ENCODE measurements at places on chromosomes 7 and 10.
A peak's percentile ranks its signal among the peaks of the same experiment; 100 is the strongest.

DNA sequence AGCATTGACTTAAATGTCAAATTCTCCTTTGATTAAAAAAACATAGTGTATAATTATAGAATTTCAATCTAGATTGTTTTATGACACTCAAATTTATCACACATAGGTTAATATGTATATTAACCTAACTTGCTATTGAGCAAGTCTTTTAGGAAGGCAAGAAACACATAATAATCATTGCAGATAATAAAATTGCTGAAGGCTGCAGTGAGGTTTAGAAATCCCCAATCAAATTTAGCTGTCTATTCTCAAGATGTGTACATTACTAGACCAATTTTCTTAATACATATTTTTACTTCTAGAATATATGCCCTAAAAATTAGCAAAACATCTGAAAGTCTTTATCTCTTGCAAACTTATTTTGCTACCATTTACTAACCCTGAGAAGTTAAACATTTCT lies 34.9 kb upstream of the SEMA3D start:
- DNase-seq, result no peak

GRCh38 chr10:131644289-131644688 lies 256.5 kb upstream of the PPP2R2D start:
- DNase-seq, result no peak

DNA sequence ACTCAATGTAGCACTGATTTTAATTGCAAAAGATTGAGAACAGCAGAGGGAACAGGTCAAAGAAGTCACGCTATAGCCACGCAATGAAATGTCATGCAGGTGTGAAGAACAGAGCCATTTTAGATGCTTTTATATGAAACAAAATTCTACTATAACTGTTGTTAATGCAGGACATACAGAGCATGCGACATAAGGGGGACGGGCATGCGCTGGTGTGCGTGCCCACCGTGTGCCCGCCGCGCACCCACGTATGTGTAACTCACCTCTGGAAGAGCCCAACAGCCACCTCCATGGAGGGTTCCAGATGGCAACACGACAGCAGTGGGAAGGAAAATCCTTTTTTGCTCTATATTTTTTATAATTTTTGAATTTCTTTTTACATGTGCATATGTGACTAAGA lies 410.0 kb upstream of the RNF32 start:
- DNase-seq, result no peak

- no peak for DNase-seq
Observed at GRCh38 chr7:154651501-154651900, 351.4 kb downstream of the PAXIP1 start.

GRCh38 chr7:80284855-80285254 lies 150.2 kb downstream of the GNAI1 start:
- no peak for DNase-seq

DNA sequence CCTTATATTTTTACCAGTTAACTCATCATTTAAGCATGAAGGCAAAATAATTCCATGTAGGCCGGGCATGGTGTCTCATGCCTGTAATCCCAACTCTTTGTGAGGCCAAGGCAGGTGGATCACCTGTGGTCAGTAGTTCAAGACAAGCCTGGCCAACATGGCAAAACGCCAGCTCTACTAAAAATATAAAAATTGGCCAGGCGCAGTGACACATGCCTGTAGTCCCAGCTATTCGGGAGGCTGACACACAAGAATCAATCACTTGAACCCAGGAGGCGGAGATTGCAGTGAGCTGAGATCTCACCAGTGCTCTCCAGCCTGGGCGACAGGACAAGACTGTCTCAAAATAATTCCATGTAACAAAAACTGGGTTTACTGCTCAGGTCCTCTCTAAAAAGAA lies 18.3 kb downstream of the HNRNPA2B1 start:
- DNase-seq, result no peak

GRCh38 chr7:106927536-106927935 lies 62.5 kb downstream of the PIK3CG start:
- DNase-seq, result no peak

DNA sequence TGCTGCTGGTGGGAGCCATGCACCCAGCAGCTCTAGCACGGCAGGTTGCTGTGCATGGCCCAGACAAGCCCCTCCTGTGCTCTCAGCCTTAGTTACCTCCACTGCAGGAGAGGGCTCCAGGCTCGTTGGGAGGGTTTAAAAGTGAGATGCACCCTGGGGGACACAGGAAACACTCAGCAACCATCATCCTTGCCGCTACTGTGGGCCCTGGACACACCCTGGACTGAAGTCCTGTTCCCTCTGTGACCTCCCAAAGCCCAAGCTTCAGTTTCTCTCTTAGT lies 49.0 kb downstream of the FOXL3 start:
- no peak for DNase-seq

GRCh38 chr10:111114758-111115500 lies 38.1 kb downstream of the ADRA2A start:
- DNase-seq, result no peak

GRCh38 chr10:118315629-118316028 lies 26.5 kb downstream of the FAM204A start:
- no peak for DNase-seq

- no peak for DNase-seq
Observed at GRCh38 chr10:58672845-58673244, 160.2 kb downstream of the BICC1 start.

- DNase-seq, result peak; percentile 43
Observed at GRCh38 chr10:50653142-50653541, 29.4 kb upstream of the SGMS1 start.

DNA sequence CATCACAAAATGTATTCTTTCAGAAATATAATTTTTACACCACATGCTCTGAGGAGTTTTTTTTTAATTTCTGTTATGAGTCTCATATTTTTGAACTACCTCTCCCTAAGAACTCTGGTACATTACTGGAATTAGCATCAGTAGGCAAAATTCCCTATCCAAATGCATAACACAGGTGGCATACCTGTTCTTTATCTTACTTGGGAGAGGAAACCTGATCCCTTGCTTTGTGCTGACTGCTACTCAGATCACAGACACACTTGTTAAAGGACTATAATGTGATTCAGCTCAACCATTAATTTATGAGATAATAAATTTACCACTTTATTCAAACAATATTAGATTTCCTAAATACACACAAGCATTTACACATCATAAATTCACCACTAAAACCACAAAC lies 617.2 kb downstream of the GRM8 start:
- DNase-seq, result no peak

DNA sequence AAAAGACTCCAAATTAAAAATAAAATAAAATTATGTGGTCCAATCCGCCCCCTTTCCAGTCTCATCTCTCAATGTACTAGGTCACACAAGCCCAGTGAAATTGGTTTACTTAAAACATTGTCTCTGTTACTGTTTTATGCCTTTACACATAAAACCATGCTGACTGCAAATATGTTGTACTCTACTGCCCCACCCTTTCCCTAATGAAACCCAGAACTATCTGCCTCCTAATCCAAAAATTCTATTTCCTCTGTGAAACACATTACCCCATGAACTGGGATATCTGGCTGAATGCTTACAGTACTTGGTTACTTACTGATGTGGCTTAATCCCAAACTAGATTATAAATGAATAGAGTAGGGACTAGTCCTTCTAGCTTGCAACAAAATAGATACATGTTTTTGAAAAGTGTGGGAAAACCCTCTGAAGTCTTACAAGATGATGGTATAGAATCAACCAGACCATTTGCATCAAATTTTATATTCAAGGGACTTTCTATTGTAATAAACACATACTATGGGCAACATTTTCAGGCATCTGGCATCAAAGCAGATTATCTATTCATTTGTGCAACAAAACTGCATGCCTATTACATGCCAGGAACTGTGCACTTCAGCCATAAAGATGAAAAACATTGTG lies 10.0 kb upstream of the KMT2E start:
- no peak for DNase-seq

GRCh38 chr7:129630341-129630740 lies 18.8 kb downstream of the NRF1 start:
- DNase-seq, result no peak

DNA sequence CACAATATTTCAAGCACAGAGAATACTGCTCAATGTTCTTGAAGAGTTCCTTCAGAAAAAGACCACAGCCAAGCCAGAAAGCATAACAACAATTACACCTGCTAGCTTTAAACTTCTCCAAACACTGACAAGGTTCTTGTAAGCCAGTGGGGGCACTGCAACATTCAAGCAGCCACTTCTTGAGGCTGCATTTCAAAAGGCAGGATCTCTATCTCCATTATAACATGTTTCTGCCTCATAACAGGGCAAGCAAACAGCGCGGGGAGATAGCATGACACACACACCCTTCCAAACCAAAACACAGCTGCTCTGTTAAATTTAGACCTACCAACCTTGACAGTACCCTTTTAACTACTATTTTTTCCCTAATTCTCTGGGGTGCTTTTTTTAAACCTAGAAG lies 30.8 kb downstream of the CHCHD3 start:
- no peak for DNase-seq

- no peak for DNase-seq
Observed at GRCh38 chr7:88795553-88795952, at the start of gene TEX47. Gene TEX47, minus strand, starts transcription at chr7:88795737. Its CDS starts 795 bp downstream, at chr7:88794942.

- no peak for DNase-seq
Observed at GRCh38 chr7:28688651-28689050, 269.5 kb downstream of the TRIL start.

GRCh38 chr10:44809647-44810046 lies 101.5 kb upstream of the TMEM72 start:
- DNase-seq, result no peak

DNA sequence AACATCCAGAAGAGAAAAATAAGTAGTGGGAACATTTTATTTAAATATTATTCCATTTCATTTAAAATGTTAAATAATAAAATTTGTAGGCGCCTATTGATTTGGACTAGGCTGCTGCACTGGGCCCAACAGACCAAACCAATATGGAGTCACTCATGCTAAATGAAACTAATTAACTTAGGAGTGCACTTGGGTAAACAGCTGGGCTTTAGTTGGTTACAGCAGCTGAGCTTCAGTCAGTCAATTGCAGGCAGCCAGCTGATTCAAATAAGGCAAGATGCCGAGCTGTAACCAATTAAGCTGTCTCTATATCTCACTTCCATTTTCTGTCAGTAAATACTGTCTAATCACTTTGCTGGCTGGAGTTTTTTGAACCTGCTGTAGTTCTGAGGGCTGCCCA lies 102.1 kb upstream of the WDR11 start:
- DNase-seq, result no peak

- no peak for DNase-seq
Observed at GRCh38 chr7:125878988-125879387, 949.4 kb upstream of the POT1 start.

DNA sequence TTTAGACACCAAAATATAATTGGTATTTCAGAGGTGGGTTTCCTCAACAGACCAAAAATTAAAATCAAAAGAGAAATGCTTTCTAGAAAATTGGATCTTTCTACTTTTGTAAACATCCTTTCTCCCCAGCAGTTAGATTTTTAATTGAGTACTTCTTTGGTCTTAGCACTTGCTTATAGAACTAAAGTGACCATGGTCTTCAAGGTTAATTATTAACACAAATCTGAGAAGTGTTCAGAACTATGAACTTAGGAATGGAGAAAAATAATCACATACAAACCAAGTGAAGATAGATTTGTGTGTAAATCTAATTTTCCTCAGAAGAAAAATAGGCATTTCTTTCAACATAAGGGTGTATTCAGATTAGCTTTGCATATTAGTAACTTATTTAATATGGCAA lies 355.4 kb downstream of the ELMO1 start:
- DNase-seq, result no peak

GRCh38 chr10:26743091-26743490 lies 45.6 kb downstream of the PDSS1 start:
- DNase-seq, result no peak

GRCh38 chr7:90188281-90188680 lies 23.3 kb upstream of the STEAP2 start:
- DNase-seq, result no peak

DNA sequence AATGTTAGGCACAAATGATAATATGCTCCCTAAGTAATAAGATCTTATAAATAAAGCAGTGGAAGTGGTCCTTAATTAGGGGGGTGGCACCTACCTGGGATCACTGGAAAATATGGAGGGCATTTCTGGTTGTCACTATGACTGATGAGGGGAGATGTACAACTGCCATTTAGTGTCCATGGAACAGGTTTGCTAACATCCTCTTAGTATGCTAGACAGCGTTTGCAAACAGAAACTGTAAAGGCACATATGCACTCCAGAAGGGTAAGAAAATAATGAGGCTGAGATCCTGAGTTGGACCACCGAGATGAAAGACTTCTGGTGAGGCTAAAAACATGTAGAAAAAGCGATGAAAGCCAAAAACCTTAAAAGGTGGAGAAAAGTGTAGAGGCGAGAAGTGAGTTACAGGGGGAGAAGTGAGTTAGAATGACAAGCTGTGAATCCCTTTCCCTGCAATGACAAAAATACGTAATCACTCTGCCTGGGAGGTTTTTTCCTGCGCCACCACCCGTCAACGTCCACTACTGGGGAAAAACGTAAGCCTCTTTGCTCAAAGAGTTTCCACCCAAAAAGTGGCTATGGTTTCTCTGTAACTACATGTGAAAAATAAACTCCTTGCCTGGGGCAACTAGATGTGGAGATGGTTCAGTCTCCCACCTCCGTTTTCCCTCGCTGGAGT lies 767 bp downstream of the KRIT1 start:
- DNase-seq, result no peak

- DNase-seq, result no peak
Observed at GRCh38 chr10:120827251-120827875, 23.8 kb upstream of the WDR11 start.

GRCh38 chr7:22578007-22578733 lies 78.2 kb upstream of the STEAP1B start:
- no peak for DNase-seq

- DNase-seq, result no peak
Observed at GRCh38 chr7:128022631-128023532, 8.4 kb downstream of the LRRC4 start.

DNA sequence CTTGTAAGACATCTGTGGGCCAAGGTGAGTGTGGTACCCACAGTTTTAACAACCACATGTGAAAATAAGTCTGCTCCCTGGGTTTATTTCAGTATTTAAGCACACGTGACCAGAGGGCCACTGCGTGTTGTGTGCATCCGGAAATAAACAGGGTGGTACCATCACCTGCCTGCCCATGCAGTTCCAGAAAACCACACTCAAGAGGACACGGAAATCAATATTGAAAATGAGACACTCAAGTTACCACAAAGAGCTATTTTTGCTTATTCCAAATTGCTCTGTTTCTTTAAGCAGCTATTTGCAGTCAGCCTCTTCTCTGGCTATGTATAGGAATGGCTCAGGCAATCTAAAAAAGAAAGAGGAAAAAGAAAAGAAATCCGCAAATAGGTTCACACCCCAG lies 71.8 kb upstream of the LOXL4 start:
- peak; percentile 6 for DNase-seq

DNA sequence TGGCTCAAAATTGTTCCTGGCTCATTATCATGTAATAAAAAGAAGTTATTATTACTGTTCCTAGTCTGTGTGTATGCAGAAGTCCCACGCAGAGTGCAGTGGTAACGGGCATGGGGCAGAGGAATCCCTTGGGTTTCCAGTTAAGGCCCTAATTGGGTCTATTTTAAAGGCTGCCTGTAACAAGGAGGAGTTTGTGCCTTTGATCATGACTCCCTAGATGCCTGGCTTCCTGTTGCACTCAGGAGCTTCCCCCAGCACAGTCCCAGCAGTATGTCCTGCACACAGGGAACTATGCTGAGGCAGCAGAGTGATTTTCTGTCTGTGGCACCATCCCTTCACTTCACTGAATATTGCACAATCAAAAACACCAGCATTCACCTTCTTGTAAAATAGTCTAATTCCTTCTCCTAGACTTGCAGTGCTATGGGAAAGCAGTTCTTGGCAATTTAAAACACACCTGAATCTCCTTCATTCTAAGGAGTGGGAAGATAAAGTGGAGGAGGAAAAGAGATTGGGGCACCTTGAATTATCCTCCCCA lies 22.9 kb downstream of the SORCS1 start:
- DNase-seq, result no peak

- DNase-seq, result no peak
Observed at GRCh38 chr10:133361773-133362441, 4.1 kb upstream of the FUOM start.

Measured in hippocampal formation (tissue), 2 donors.